ENCODE measurements at places on chromosomes 5 and 9.
A peak's percentile ranks its signal among the peaks of the same experiment; 100 is the strongest.

GRCh38 chr9:131122158-131122557, 3.2 kb upstream of the NUP214 start:
- no peak for DNase-seq

DNA sequence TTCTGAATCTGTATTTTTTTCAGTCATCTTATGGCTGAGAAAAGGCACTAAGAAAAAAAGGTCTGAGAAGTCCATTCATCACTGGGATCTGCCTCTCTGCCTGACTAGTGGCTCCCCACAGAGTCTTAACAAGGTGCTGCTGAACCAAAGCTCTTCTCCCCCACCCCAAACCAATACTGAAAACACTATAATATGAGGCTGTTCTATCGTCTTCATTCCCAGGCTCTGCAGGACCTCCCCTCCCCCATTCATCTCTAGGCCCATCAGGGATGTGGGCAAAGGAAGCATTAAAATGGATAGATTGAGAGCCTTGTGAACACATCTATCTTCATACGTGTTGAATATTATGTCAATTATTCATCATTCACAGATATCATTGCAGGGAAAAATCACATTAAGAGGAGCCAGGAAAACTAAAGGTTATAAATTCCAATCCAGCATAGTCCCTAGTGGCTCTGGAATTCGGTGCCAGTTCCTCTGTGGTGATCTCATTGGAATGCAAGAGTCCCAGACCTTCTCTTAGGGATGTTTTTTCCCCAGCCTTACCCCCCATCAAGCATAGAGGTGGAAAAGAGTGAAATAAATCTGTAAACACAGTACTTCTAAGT, 44.3 kb upstream of the GPR151 start:
- no peak for DNase-seq

DNA sequence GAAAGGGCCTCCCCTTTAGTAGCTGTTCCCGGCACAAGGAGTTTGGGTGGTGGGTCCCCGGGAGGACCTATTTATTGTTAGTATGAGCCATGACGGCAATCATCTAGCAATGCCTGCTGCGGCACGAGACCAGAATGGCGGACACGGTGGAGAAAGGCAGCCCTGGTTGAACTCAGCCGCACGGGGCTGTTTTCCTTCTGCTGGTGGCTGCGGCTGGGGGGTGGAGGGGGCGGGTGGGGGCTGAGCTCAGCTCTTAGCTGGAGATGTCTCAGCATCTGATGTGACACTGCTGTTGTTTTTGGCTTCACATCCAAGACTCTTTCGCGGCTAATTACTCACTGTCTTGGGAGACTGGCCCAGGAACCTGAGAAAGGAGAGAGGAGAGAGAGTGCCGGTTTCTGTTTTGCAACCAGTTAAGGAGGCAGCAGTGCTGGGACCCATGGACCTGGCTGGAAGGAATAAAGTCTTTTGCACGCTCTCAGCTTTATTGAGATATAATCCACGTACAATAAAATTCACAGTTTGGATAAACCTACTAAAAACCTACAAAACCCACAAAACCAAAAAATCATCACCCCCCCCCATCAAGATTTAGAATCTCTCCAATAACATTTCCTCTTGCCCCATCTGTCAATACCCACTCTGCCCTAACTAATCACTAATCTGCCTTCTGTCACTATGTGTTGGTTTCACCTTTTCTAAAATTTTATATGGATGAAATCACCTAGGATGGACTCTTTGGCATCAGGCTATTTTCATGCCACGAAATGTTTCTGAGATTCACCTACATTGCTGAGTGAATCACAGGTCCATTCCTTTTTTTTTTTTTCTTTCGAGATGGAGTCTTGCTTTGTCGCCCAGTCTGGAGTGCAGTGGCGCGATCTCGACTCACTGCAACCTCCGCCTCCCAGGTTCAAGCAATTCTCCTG, 81.8 kb upstream of the NEURL1B start:
- peak; percentile 19 for DNase-seq

GRCh38 chr5:37875051-37875787, 35.4 kb upstream of the GDNF start:
- DNase-seq: no peak

- DNase-seq: no peak
Measured at GRCh38 chr9:720239-720881, 121.1 kb upstream of the DMRT1 start.

DNA sequence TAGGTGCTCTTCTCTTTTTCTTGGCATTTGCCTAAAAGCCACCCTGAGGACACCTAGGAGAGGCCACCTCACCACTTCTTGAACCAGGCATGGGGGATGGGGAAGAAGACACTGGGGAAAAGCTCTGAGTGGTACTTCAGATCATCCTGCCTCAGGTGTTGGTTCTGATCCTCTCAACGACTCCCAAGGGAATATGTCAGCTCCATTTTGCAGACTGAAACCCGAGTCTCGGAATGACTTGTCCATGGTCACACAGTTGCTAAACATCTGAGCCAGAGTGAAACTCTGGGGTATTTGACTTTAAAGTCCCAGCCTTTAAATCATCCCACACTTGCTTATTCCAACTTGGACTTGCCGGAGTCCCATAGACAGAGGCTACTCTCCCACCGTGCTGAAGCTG, 120.6 kb upstream of the GABRP start:
- no peak for DNase-seq

DNA sequence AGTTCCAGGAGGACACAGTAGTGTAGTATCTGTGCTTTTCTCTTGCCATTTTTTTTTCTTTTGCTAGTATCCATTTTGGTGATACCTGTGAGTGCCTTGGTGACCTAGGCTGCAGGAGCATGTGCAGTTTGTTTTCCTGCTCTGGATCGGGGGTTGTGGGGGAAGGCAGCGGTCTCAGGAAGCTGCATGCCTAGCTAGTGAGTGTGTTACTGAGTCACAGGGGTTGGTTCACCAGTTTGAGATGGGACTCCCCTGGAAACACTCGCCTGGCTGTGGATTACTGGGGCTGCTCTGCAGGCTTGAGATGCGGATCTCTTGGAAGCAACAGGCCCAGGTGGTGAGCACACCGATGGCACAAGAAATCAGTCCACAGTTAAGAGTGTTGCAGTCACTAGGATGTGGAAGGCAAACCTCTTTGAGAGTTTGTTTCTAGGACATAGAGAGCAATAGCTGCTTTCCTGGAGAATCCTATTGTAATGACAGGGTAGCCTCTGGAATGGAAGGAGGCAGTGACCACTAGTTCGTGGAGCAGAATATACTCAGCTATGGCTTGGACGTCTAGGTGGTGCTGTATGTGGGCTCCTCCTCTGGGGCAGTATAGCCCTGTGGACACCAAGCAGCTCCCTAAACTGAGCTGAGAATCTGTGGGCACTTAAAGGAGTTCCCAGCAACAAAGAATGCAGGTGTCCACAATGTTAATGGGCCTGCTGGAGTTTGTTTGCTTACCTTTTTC, 20.0 kb upstream of the SPATA31E1 start:
- DNase-seq: no peak

- no peak for DNase-seq
Measured at GRCh38 chr5:136034984-136035383, 6.2 kb downstream of the TGFBI start.

GRCh38 chr5:23930985-23931384, 423.6 kb downstream of the PRDM9 start:
- no peak for DNase-seq

GRCh38 chr5:98769210-98769958, 4.1 kb upstream of the RGMB start:
- no peak for DNase-seq

GRCh38 chr5:171444582-171444981, 25.1 kb downstream of the FGF18 start:
- DNase-seq: no peak

- DNase-seq: no peak
Measured at GRCh38 chr9:76399856-76400255, 5.6 kb upstream of the RFK start.

GRCh38 chr9:38018958-38019602, 49.9 kb downstream of the SHB start:
- DNase-seq: no peak

- no peak for DNase-seq
Measured at GRCh38 chr9:93171261-93171990, 12.5 kb upstream of the WNK2 start.

GRCh38 chr9:105087910-105088898, 156.2 kb upstream of the SLC44A1 start:
- DNase-seq: no peak

DNA sequence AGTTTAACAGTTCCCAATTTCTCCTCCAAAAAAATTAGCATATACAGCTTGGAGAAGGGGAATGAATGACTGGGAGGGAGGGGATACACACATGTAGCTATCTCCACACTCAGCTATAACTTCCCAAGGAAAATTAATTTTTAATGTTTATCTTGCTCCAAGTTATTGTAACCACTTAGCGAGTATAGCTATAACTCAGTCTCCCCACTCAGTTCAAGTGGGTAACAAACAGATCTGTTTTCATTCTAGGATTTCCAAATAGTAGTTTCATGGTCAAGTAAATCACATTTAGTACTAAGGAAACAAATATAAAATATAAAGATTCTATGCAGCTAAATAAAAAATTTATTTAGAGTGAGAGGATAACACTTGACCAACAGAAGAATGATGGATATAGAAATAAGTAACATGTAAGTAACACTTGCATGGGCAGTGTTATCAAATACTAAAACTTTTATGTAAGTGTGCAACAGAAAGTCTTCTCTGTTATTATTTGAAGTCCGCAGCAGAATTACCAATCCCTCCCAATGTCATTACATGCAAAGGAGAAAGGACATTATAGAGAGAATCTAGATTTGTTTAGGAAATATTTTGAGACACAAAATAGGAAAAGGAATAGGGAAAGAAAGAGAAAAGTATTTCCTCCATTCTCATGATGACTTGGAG, 10.2 kb upstream of the NFIB start:
- no peak for DNase-seq

DNA sequence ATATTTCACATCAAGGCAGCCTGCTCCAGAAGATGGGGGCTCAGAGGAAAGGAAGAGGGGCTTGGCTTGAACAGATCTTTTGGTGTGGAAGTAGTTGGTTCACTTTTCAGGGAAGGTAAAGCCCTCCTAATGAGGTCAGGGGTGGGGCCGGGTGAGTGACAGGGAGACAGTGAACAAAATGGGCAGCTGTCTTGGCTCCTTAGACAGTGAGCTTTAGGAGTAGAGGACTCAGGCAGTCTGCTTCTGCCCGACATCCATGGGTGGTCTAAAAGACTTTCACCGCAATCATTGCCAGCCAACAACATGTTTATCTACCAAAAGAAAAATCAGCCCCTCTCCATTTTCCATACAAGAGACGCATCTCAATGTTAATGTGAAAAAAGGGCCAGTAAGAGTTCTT, 241.0 kb downstream of the EBF1 start:
- DNase-seq: no peak

- no peak for DNase-seq
Measured at GRCh38 chr5:132259069-132259851, 1.8 kb downstream of the PDLIM4 start.

GRCh38 chr5:147372191-147372590, 137.4 kb downstream of the STK32A start:
- DNase-seq: no peak

DNA sequence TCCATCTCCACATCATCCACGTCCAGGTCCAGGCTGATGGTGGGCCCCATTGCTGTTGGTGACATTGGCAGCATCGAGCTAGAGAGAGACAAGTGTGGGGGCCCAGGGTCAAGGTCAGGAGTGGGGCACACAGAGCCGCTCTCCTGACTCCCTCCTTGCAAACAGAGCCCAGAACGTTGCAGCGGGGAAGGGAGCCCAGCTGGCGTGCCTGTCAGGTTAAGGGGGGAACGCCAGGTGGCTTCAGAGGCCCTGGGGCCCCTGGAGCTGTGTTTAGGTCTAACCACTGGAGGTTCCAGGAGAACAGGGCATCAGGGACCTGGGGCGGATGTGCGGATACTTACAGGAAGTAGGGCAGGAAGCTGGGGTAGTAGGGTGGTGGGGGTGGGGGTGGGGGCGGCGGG, 7.5 kb downstream of the RNF44 start:
- no peak for DNase-seq

DNA sequence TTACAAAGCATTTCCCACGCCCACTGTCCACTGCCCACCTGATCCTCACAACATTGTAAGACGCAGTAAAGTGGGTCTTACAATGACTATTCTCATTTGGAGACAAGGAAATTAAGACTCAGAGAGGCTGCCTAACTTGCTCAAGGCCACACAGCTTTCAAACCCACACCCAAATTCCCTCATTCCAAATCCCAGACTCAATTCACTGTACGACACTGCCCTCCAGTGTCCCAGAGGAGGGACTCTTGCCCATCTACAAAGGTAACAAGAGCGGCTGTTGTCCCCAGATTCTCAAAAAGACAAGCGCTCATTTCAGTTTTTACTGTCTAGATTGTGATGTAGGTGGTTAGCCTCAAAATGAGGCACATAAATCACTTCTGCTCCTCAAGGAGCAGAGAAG, 184.6 kb downstream of the ACTL7B start:
- no peak for DNase-seq

DNA sequence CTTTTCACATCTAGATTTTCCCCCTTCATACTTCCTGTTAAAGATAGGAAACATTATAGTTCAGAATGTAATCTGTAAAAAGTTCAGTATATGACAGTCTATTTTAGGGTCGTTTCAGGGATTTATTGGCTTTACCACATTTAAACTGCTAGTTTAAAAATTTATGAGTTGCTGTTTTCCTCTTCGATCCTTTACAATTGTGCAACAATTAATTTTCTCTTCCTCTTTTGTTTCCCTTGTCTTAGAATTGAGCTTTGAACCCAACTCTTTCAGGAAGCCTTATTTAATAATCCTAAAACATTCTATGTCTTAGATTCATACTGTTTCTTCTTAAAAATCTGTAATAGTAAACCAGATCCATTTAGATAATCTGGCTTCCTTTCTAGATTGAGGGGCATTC, 16.4 kb downstream of the ZSWIM6 start:
- no peak for DNase-seq

DNA sequence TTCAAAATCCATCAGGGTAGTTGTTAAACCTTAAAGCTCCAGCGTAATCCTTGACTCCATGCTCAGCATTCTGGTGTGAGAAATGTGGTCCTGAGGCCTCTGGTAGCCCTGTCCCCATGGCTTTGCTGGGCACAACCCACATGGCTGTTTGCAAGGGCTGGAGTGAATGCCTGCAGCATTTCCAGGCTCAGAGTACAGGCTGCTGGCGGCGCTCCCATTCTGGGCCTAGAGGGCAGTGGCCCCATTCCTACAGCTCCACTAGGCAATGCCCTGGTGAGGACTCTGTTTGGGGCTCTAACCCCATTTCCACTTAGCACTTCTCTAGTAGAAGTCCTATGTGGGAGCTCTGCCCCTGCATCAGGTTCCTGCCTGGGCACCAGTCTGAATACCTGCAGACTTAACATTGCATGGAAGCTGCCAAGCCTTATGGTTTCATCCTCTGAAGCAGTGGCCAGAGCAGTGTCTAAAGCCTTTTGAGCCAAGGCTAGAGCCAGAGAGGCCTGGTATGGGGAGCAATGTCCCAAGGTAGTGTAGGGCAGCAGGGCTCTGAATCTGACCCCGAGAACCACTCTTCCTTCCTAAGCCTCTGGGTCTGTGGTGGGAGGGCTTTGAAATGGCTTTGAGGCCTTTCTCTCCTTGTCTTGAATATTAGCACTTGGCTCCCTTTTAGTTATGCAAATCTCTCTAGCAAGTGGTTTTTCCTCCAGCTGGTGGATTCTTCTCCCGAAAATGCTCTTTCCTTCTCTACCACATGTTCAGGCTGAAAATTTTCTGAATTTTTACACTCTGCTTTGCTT, 5.8 kb upstream of the ALDH1A1 start:
- no peak for DNase-seq

All from thoracic aorta (tissue), 2 donors.